ENCODE measurements at places on chromosomes 16 and 17.

GRCh38 chr16:30910427-30911029, 12.8 kb upstream of the FBXL19 start:
- DNase-seq: no peak

- no peak for DNase-seq
Observed at GRCh38 chr17:32567511-32567910, 80.7 kb downstream of the CDK5R1 start.

- DNase-seq: no peak
Observed at GRCh38 chr17:49390548-49391324, 23.9 kb downstream of the PHB1 start.

GRCh38 chr16:63005356-63005755, 969.1 kb upstream of the CDH8 start:
- no peak for DNase-seq

GRCh38 chr17:4393806-4394205, 27.3 kb upstream of the UBE2G1 start:
- DNase-seq: peak; percentile 23

DNA sequence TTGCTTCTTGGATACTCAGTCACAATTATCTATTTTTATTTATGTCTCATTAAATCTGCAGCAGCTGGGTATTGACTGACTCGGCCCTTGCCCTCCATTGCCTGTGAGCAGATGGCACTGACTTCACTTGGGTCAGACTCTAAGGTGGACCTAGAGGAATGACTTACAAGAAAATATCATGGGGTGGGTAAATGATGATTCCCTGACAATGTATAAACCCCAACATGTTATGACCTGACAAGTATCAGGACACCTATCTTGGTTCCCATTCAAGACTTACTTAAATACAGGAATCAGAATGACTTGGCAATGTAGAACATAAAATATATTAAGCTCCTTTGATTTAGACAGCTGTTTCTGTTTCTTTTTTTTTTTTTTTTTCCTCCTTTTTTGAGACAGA, 953.5 kb downstream of the CDH11 start:
- no peak for DNase-seq

DNA sequence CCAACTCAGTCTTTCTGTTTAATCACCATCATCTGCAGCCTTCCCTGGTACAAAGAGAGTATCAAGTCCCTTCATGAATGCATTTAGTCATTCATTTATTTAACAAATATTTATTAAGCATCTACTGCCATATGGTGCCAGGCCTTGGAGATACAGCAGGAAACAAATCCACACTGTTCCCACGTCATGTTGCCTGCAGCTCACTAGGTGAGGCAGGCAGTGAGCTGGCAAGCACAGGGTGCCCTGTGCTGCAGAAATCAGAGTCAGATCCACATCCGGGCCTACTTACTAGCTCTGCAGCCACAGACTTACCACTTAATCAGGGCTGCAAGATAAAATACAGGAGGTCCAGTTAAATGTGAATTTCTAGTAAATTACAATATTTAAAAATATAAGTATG, 38.5 kb upstream of the CES5A start:
- no peak for DNase-seq

DNA sequence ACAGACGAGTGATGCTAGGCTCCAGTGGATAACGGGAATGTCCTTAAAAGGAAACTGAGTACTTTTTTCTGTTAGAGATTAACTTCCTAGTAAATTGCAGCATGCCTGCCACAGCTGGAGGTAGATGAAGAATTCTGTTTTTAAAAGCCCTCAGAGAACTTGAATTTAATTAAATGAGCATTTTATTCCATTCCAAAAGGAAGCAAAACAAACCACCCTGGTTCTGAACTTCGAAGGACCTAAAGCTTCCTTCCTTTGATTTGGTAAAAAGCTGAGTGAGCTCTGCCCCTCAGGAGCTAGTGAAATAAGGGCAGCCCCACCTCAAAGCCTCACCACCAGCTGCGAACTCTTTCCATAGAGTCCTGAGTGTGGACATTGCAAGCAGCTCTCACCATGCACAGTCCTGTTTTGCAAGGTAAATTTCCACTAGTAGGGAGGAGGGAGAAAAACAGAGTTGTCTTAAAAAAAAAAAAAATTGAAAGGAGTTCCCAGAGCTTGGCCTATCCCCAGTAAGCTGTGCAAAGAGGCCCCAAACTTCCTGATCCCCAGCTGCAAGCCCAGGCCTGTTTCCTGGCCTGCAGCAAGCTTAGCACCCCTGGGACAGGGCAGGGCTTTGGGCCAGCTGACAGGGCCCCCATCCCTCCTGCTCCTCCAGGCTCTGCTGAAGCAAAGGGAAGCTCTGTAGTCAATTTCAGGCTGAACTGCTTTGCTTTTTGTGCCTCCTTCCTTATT, 11.2 kb downstream of the CHD9NB start:
- DNase-seq: no peak

DNA sequence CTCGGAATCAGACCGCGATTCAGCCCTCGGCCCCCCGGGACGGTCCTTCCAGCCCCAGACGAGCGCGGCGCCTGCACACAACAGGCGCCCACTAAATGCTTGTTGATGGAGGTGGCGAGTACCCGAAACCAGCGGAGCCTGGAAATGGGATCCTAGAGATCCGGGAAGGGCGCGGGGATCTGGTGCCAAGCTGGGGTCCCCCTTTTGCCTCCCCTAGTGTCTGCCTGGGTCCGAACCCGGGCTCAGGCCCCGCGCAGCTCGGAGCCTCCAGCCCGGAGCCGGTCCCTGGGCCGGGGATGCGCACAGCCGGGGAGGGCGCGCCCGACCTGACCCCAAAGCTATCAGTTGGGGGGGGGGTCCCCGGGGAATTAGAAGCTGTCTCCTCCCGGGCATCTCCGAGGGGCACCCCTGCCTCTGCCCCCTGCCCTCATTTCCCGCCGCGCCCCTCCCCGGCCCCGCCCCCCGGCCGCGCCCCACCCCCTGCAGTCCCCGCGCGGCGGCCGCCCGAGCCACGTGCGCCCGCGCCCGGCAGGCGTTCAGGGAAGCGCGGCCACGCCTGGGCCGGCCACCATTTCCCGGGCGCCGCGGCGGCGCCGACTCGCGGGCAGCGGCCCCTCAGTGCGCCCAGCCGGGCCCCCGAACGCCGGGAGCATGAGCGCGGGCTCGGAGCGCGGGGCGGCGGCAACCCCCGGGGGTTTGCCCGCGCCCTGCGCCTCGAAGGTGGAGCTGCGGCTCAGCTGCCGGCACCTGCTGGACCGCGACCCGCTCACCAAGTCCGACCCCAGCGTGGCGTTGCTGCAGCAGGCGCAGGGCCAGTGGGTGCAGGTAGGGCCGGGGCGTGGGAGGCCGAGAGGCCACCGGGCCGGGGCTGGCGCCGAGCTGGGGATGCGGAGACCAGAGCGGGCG, at the start of gene CPNE7:
Gene CPNE7 (plus strand): TSS at position 512 of the 906 bp plus-strand sequence. CDS start 140 bp downstream, at position 652.
- DNase-seq: no peak

GRCh38 chr16:56300891-56301850, 109.9 kb downstream of the GNAO1 start:
- DNase-seq: no peak

DNA sequence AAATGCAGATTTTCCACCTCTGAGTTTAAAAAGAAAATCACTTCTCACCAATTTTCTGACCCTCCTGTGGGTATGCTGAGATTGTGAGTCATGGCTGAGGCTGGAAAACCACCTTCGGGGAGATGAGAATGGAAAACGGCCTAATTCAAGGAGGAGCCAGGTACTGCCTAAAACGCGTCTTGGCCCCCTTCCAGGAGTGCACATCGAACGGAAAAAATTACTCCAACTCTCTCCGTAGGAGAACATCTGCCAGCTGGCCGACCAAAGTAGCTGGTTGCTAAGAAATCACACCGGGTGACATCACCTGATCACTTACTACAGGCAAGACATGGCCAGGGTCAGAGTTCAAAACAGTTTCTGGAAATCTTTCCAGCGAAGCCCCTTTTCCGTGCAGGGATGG, 107.6 kb downstream of the ZNF423 start:
- no peak for DNase-seq

GRCh38 chr17:43966276-43966675, 12.5 kb upstream of the PYY start:
- DNase-seq: no peak

DNA sequence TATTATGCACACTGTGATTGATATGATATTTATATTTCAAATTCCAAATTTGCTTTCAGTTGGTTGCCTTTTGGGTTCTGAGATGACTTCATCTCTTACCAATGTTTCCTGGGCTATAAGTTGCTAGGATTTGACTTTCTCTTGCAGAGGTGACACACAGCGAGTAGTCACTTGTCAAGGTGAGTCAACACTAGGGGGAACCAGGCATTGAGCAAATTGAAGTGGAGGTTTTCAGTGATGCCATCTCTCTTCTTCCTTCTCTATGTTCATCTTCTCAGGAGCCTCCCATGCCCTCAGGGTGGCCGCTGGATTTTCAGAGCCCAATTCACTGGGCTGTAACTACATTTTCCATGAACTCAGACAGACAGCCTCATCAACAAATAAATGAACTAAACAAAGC, 6.0 kb upstream of the CPD start:
- no peak for DNase-seq

DNA sequence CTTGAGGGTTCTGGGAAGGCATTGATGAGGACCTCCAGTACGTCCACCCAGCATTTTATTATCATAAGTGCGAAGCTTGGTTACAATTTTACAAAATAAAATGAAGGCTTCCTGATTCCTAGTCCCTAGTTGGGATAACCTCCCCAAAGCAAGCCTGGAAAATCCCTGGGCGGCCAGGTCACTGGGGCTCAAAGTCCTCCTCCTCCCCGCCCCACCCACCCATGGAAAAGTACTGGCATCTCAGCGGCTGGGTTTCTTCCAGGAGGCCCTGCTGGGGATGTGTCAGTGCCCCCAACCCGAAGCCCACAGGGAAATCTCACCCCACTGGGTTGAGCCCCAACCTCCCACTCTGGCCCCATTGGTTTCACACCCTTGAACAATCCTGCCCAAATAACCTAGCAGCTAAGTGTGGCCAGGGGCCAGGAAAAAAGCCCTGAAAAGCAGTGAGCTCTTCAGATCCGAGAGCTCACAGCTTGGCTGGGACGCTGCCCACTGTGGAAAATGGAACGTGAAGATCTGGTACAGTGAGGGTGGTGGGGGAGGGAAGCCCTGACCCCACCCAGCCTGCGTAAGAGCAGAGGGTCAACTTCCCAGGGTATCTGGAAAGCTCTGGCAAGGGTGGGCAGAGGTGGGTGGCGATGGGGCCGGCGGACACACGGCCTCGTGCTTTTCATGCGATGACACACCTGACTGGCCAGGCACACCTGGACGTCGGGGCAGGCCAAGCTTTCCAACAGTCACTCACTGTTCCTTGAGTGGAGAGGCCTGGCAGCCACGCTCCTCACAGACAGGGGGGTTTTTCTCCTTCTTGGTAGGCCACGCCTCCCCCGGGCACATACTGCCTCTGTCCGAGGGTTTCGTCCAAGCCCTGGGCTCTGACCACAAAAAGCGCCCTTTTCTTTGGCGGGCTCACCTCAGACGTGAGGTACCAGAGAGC, 324.5 kb downstream of the SOX9 start:
- no peak for DNase-seq

DNA sequence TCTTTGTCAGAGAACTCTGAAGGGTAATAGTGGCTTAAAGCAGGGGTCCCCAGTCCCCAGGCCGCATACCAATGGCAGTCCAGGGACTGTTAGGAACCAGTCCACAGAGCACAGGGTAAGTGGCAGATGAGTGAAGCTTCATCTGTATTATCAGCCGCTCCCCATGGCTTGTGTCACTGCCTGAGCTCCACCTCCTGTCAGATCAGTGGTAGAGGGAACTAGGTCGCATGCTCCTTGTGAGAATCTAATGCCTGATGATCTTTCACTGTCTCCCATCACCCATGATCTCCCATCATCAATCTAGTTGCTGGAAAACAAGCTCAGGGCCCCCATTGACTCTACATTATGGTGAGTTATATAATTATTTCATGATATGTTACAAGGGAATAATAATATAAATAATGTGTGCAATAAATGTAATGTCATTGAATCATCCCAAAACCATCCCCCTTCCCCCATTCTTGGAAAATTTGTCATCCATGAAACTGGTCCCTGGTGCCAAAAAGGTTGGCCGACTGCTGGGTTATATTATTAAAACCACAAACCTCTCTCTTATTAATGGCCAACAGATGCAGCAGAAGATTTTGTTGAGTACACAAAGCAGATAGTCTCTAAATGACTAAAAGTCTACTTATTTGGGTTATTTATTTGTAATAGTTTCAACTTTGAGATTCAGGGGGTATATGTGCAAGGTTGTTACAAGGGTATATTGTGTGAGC, 782.7 kb downstream of the CDH11 start:
- no peak for DNase-seq

Data from NCI-H187 (cell line).